ENCODE measurements at places on chromosomes 1 and 21.

GRCh38 chr1:5493851-5494311 is 498.3 kb downstream of the NPHP4 start:
- no peak for DNase-seq

GRCh38 chr1:214846276-214846675 is 236.3 kb upstream of the KCNK2 start:
- no peak for DNase-seq

- no peak for DNase-seq
These were observed 13.3 kb downstream of the CDKN2C start for GRCh38 chr1:50983219-50983802.

DNA sequence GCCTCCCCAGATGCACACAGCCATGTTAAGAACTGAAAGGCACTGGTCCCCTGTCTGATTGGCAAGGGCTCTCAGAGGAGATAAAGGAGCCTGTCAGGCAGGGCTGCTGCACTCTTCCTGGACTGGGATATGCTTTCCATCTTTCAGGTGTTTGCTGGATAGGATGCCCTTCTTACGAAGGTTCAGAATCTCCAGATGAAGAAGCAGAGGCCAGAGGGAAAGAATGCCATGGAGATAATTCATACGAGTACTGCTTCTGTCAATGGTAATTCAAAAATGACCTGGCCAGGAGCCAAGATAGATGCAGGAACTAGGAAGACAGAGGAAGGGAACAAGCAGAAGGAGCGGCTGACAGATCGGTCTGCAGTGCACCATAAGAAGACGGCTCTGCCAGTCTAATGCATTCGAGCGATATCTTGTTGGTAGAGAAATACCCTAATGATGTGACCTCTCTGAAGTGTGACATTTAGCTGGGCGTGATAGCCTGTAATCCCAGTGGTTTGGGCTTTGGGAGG is 16.6 kb upstream of the ATP2B4 start:
- no peak for DNase-seq

DNA sequence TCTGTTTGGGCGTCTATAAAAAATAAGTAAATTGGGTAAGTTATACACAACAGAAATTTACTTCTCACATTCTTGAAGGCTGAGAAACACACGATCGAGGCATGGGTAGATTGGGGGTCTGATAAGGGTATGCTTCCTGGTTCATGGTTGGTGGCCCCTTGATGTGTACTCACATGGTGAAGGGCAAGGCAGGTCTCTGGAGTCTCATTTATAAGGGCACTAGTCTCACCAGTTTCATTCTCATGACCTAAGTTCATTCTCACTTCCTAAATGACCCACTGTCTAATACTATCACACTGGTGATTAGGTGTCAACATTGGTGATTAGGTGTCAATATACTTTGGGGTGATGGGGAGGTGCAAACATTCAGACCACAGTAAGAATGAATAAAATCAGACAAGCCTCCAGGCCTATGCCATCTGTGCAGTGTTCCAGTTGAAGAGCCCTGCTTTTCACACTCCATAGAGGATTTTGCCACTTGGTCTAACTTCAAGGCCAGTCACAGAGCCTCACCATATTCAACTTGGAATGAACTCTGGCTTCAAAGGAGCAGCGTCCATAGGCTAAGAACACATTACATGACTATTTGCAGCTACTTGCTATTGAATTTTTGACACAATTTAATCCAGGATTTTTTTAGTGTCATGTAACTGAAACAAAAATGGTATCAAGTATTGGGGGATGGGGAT is 2.5 kb upstream of the GBP4 start:
- DNase-seq = no peak

GRCh38 chr1:45012639-45013278 is 705 bp downstream of the UROD start:
- no peak for DNase-seq

DNA sequence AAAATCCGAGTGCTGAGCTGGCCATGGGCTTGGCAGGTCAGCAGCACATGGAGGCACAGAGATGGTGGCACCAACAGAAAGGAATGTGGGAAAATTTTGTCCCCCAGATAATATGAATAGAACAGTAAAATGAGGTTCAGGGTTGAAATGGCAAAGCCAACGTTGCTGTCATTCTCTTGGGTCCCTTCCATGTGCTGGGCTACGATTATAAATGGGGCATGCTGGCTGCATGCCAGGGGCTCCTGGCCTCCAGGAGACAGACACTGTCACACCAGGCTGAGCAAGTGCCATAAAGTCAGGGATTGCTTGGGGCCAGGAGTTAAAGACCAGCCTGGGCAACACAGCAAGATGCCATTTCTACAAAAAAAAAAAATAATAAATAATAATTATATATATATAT is 77.1 kb downstream of the TOMM20 start:
- no peak for DNase-seq

- no peak for DNase-seq
These were observed 390.6 kb downstream of the KCTD3 start for GRCh38 chr1:215957663-215958062.

DNA sequence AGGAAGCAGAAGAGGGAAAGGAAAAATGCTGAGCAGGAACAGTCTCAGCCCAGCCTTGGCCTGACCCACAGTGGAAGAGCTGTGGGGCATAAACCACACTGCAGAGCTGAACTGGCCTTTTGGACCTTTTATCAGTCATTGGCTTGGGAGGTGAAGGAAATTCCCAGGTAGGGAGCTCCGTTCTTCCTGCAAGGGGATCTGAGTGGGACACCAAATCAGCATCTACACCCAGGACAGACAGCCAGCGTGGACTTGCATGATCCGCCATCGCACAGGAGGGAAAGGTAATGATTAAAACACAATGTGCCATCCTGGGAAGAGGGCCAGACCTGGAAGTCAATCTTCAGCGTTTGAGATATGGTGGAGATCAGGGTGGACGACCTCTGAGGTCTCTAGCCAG is 1.2 kb upstream of the MTFR1L start:
- no peak for DNase-seq

DNA sequence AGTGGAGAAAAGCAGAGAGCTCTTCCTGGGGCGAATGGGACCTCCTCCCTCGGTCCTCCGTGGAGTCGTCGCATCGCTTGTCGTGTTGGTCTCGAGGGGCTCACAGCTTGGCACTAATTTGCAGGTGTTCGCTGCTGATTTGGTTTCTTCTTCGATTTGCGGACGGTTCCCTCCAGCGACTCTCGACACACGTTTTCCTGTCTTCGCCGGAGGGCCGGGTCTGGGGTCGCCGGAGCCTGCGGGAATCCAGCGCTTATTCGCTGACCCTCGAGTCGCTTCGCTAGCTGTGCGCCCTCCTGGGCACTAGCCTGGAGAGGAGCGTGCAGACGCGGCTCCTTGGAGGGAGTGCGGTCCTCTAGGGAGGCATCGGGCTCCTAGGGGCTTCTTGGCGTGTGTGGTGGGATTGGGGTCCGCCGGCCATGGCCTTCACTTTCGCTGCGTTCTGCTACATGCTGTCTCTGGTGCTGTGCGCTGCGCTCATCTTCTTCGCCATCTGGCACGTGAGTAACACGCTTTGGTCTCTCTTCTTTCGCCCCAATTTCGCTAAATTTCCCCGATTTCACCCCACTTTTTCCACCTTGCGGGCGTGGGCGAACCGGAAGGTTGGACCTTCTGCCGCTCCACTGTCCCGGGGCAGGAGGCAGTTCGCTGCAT is 766 bp downstream of the CNIH3 start:
- DNase-seq = no peak

DNA sequence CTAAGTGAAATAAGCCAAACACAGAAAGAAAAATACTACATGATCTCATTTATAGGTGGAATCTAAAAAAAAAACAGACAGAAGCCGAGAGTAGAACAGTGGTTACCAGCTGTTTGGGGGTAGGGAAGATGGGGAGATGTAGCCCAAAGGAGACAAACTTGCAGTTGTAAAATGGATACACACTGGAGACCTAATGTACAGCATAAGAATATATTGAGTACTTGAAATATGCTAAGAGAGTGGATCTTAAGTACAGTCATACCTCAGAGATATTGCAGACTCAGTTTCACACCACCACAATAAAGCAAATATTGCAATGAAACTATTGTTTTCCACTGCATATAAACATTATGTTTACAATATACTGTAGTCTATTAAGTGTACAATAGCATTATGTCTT is 316.7 kb downstream of the LRRC40 start:
- DNase-seq = no peak

- no peak for DNase-seq
These were observed 31.0 kb upstream of the H6PD start for GRCh38 chr1:9203511-9203982.

GRCh38 chr1:170967042-170967910 is 31.9 kb downstream of the MROH9 start:
- no peak for DNase-seq

DNA sequence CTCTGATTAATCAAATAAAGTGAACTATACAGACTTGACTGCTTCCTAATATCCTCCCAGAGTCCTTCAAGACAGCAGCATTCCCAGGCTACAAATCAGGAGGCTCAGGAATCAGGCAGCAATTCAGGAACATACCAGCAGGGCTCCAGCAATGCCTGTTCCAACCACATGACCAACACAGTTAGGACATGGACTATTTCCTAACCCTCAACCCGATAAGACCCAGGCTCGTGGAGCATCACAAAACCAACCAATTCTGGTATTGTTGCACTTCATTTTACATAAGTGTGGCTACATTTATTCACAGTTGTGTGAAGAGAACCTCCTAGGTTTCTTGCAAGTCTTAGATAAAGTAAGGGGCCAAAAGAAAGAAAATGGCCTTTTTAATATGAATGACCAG is 546.2 kb upstream of the ADGRL2 start:
- DNase-seq = no peak

DNA sequence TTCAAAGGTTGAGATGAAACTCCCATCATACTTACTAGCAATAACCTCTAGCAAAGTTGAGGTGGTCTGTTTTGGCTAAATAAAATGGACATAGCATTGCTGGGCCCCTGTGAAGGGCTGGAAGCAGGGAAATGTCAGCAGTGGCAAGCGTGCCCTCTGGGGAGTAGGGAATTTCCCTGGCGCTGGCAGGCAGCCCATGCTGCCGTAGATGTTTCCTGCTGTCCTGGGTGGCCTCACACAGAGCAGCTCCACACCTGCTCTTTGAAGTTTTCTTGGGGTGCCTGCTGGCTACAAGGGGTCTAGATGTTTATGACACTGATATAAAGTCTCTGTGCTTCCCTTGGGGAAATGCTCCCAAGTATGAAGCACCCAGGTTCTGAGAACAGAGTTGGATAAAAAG is 30.2 kb downstream of the ADARB1 start:
- DNase-seq = no peak

- no peak for DNase-seq
These were observed 83.2 kb downstream of the SH3GLB1 start for GRCh38 chr1:86787621-86788020.

- DNase-seq = no peak
These were observed 9.3 kb downstream of the IRF2BP2 start for GRCh38 chr1:234600418-234601281.

DNA sequence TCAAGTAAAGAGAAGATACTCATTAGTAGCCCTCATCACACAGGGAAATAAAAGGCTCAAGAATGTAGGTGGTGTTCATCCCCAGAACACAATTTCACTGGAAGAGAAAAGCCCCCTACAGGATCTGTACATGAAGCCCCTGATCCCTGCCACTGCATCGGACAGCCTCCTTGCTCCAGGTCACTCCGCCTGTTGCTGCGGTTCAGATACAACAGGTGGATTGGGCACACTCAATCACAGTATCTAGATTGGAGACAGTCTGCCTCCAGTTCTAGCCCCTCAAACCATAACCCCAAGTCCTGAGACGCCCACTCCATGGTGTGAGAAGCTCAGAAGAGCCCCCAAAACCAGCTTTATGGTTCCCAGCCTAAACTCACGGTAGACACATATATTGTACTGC is 1.1 kb downstream of the SLAMF9 start:
- DNase-seq = no peak

- no peak for DNase-seq
These were observed 5.1 kb downstream of the HLX start for GRCh38 chr1:220884109-220884980.

DNA sequence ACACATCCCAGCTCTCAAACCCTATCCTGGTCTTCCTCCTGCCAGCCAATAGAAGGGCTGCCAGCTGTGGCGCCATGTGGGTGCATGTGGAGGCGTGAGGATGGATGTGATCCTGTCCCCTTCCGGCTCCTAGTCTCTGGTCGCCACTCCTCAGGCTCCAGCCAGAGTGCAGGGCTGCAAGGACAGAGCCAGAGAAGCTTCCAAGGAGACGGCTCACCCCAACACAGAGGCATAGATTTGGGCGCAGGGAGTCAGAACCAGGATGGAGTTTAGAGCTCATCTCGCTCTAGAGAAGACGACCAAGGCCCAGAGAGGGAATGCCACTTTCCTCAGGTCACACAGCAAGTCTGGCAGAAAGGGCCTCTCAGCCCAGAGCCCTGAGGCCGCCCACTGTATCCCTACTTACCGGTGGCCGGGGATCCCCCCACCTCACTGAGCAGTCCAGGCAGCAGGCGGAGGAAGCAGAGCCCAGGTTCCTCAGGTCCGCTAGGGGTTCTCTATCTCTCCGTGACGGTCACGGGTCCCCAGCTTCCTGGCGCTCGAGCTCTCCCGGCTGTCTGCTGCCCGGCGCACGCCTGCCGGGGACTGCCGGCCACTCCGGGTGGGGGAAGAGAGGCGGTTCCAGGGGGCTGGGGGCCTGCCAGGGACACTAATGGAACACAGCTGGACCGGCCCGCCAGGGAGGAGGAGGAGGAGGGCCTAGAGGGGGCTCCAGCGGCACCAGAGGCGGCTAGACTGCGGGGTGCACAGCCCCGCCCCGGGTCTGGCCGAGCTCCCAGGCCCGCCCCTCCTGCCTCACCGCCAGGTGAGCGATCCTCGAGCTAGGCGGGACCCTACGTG is at the start of gene COL16A1:
COL16A1 (minus strand) TSS at position 587 of the 840 bp plus-strand sequence. CDS start 1,824 bp downstream, outside the sequence.
- DNase-seq = no peak

GRCh38 chr21:44686000-44686781 is 4.2 kb upstream of the KRTAP12-1 start:
- DNase-seq = no peak

DNA sequence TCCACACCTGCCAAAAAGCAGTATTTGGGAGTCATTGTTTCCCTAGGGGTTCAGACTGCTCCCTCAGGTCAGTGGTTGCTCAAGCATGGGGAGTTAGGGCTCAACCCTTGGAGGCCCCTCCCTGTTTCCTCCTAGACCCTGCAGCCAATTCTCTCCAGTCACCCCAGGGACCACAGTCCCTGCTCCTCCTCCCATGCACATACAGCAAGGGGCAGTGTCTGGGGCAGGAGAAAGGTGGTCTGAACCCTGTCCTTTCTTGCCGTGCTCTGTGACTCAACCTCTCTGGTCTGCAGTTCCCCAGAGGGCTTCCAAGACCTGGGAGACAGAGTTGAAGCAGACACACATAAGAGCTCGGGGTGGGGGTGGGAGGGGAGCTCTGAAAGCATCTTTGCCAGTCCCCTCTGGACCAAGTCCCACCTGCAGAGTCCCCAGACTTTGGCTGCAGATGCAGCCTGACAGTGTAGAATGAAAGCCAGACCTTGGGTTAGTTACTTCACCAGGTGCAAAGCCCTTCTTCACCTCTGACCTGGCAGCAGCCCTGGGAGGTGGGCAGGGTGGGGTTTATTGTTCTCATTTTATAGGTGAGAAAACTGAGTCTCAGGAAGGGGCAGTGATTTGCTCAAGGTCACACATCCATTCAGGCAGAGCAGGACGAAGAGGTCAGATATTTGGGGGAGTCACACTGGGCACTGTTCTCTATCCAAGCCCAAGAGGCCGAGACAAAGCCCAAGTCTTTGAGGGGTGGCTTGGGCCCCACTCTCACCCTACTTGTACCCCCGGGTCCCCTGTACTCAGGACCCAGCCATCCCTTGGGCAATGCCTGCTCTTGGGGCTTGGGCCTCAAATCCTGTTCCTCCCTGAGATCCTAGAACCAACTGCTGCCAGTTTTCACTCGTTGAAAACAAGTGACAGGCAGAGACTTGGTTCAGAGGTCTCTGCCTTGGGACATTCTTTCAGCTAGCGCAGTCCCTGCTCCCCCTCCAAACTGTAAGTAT is 748 bp downstream of the PDZK1IP1 start:
- DNase-seq = no peak

- DNase-seq = no peak
These were observed 57.1 kb upstream of the TBX15 start for GRCh38 chr1:119045096-119045746.

All from NCI-H1436 treated with DMSO at 0.1 percent for 48 hours (cell line).